ENCODE measurements at places on chromosomes 3 and 15.

GRCh38 chr3:72214066-72214951 is 429.4 kb upstream of the PROK2 start:
- DNase-seq: no peak

DNA sequence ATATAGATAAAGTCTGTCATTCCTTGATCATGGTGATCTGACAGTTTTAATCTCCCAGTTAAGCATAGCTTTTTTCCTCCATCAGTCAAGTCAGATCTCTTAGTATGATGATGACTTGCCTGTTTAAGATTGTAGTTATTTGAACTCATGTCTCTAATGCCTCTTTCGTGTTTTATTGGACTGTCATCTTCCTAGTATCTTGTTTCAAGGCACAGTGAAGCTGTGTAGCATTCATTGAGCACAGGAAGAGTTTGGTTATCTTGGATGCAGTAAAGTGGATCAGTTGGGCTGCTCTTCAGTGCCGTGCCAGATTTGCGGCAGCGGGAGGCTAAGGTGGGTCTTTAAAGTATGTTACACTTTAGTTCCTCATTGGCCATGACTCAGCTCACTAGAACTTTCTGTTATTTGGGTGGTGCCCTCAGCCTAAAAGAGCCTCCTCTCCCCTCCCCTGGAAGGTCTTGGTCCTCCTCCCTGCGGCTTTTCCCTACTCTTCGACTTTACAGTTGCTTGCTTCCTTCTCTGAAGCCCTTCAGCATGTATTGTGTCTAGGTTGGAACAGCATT is 45.7 kb upstream of the SKOR1 start:
- DNase-seq: no peak

- DNase-seq: no peak
Observed at GRCh38 chr3:37945807-37946530, 44.6 kb upstream of the VILL start.

DNA sequence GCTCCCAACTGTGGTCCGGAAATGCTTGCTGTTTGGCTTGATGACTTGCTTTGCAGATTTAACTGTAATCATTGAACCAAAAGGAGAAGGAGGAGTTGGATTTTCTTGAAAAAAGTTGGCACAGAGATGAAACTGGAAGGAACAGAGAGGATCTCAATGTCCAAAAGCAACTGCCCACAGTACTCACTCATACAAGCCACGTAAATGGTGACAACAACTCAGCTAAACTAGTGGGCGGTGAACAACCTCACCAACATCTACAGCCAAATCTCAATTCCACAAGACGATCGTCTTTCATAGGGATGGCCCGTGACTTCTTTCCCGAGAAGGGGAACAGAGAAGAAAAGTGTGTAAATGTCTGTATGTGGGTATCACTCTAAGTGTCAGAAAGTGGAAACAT is 48.1 kb downstream of the MYO5C start:
- DNase-seq: no peak

DNA sequence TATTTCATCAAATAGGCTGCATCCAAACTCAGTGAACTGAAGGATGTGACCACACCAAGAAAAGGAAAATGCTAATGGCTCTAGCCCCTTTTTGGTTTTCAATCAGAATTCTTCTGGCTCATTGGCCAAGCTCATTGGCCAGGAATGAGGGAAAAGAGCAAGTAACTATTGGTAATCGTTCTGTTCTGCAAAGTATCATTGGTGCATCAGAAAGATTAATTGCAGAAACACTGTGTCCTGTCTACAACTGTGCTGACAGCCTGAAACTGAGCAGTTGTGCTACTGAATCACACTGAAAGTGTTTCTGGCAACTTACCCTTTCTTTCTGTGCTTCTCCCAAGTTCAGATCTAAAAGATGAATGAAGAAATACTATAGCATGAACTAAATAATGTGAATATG is 116.4 kb upstream of the ROBO2 start:
- DNase-seq: no peak

DNA sequence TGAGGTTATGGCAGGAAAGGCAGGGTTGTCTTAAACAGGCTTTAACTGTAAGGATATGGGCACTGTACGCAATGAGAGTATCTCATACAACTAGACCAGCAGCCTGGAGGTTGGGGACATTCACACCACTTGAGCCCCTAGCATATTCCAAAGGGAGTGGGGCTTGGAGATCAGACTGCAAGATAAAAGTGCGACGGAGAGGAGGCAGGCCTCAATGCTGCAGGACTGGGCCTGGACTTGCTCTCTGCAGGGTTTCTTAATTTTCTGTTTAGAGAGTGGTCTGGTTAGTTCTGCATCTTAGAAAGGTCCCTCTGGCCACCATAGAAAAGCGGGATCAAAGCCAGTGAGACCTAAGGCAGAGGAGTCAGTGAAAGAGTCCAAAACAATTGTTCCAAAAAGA is 357.7 kb upstream of the NR2F2 start:
- DNase-seq: no peak

DNA sequence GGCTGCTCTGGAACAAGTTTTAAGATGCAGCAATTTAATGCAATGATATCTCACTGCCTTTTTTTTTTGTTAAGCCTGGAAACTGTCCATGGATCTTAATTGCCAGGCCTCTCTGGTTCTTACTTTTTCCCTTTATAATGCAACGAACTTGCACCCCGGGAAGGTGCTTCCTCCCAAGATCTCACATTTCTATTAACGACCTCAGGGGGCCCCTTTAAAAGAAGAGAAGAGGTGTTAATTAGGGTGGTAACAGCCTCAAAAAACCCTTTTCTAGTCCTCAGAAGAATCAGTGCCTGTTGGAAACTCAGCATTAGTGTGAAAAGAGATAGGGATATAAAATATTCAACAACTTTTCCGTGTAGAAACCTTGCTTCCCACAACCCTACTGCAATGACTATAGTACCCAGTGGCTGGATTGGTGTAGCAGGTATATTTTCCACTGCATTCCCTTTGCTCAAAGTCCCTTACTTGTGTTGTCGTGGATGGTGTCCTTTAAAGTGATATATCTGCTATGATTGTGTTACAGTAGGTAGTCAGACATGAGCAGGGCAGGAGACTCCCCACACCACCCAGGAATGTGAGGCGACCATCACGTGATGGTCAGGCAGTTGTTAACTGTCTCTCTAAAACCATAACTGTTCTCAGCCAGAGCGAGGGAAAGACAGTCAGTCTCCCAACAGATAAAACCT is 121.8 kb downstream of the CTNNB1 start:
- DNase-seq: no peak

- no peak for DNase-seq
Observed at GRCh38 chr15:69463182-69463756, 10.7 kb downstream of the RPLP1 start.

- no peak for DNase-seq
Observed at GRCh38 chr3:15974647-15975046, 176.9 kb upstream of the ANKRD28 start.

DNA sequence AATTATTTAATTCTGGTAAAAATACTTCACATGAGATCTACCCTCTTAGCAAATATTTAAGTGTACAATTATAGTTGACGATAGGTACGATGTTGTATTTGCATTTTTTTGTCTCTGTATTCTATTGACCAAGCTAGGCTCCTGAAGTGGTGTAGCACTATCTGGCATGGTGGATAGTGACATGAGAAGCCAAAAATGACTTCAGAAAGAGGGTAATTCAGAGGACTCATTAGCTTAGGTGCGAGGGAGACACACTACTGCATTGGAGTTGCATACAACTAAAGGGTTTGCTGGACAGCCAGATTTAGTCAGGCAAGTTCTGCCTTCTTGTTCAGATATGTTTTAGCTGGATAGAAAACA is 50.6 kb downstream of the KBTBD8 start:
- no peak for DNase-seq

DNA sequence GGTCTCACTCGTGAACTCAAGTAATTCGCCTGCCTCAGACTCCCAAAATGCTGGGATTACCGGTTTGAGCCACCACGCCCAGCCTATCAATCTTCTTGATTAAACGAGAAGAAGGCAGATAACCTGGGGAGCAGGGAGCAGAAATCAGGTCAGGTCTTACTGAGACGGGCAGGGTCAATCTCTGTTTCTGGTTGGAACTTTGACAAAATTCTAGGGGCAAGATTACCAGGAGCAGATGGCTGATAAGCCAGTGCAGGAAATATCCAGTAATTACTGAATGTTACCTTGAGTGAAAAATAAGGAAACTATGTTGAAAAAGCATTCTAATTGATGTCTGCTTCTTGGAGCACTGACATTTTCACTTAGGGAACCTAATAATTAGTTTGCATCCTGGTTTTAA is 24.4 kb upstream of the GOLM2 start:
- no peak for DNase-seq

DNA sequence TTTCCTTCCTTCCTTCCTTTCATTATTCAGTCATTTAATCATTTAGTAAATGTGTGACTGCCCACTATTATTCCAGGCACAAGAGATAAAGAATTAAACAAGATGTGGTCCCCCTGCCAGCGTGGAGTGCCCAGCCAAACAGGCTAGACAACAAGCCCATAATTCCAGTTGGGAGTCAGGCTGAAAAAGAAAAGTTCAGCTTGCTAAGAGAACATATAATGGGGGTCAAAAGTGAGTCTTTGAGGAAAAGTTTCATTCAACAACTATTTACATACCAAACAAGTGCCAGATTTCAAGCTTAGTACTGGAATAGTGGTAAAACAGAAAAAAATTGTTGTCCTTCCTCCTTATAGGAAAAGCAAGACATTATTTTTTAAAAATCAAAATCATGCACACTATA is 523.7 kb downstream of the TAFA4 start:
- no peak for DNase-seq

- no peak for DNase-seq
Observed at GRCh38 chr3:42092006-42092405, 849 bp downstream of the TRAK1 start.

Data from stimulated activated CD8-positive, alpha-beta memory T cell treated with anti-CD3 and anti-CD28 coated beads, Interleukin-4, amount 100 ng/mL, for 1 hour (primary cell).